ENCODE measurements at places on chromosomes 6 and 20. TPM values are rescaled to one million over a fixed set of nuclear protein-coding genes. Genes with fewer than 3 reads are reported as not detected.

The ACTL10 gene
- 2.2 TPM for total RNA-seq

The HMGCLL1 gene
- total RNA-seq, result not detected

The MANEA gene
- 8.8 TPM for total RNA-seq

The MAPK13 gene
- 5.6 TPM for total RNA-seq

The ENPP5 gene
- not detected for total RNA-seq

The TRIM31 gene
- total RNA-seq, result not detected

The MCHR2 gene
- not detected for total RNA-seq

The SCUBE3 gene
- 0.85 TPM for total RNA-seq

The SLC22A1 gene
- total RNA-seq, result 0.05 TPM

The FAM217B gene
- total RNA-seq, result 4.3 TPM
